ENCODE measurements at places on chromosomes 2 and 18.

GRCh38 chr2:220090050-220090449 is 462.6 kb downstream of the SLC4A3 start:
- no peak for DNase-seq

DNA sequence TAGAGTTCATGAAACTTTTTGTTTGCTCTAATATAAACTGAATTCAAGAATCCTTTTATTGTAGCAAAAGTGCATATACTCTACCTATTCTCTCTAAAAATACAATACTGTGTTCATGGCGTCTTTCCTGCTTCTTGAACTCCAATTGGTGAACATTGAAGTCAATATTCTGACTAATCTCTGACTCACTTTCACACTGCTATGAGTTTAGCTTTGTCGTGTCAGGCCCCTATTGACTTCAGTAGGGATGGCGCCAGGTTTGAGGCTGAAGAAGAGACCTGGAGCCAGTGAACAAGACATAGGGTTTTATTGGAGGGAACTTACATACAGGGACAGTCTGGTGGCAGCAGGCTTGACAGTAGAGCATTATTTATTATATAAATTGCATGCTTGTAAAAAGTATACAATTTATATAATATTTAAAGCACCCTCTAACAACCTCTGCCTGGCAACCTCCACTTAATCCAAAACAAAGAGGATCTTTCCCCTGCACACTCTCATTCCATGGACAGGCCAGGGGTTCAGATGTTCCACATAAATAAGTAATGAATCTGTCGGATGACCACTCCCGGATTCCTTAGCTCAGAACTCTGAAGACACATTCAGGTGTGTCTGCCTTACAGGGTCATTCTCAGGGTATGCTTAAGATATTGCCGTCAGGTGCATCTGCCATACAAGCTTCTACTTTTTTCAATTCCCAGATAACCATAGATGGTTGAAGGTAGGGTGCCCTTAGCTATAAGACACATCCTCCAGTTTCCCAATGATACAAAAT is 141.0 kb downstream of the CERS6 start:
- no peak for DNase-seq

DNA sequence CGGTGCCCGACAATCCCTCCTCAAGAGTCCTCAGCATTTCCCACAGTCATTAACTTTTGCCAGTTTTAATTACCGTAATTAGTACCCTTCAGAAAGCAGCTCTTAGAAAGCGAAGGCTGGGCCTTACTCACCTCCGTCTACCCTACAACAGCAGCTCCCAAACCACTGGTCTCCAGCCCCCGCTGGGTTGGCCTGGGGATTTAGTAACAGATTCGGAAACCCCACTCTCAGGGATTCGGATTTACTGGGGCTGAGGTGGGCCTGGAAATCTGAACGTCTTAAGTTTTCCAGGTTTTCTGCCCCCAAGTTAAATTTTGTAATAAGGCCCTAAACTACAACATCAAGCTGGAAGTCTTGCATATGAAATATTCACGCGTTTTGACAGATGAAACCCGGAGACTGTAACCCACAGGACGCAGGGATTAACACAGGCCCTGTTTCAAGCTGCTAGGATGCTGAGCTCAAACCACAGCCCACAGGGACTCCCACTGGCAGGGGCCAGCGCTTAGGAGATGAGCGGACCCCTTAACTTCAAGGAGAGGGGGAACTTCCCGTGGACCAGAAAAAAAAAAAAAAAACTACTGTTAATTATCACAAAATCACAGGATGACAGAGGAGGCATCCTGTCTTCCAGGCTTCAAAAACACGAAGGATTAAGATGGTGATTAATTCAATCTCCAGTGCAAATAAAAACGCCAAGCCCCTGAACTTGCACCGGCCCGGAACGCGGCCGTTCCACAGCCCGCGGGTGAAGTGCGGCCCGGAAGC is 985 bp downstream of the ILKAP start:
- no peak for DNase-seq

GRCh38 chr2:212484563-212485080 is 54.0 kb downstream of the ERBB4 start:
- DNase-seq = no peak

GRCh38 chr2:157318884-157319283 is 6.7 kb downstream of the ERMN start:
- DNase-seq = no peak

DNA sequence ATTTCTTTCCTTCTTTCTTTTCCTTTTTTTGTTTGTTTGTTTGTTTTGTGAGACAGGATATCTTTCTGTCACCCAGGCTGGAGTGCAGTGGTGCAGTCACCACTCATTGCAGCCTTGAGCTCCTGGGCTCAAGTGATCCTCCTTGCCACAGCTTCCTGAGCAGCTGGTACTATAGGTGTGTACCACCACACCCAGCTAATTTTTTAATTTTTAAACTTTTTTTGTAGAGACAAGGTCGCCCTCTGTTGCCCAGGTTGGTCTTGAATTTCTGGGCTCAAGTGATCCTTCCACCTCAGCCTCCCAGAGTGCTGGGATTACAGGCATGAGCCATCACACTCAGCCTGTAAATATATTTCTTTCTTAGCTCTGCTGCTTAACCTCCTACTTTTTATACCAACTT is 83.4 kb upstream of the CYP20A1 start:
- no peak for DNase-seq

GRCh38 chr18:46250084-46250811 is 146.1 kb downstream of the HAUS1 start:
- DNase-seq = peak; percentile 66

DNA sequence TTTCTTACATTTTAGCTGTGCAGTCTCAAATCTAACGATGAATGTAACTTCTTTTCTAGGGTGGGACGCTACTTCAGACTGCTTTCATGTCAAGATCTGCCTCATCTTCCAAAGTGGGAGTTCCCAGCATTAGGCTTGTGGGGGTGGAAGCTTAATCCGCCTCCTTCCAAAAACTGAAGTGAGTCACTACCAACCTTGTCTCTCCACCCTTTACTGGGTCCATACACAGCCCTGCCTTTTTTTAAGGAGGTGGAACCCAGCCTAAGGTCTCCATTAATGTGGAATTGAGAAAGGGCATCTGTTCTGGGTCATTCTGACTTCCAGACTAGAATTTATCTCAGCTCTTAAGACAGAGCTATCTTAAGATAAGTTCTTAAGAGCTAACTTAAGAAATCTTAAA is 42.0 kb upstream of the NFE2L2 start:
- no peak for DNase-seq

- no peak for DNase-seq
These were observed 84.6 kb downstream of the RAB31 start for GRCh38 chr18:9792565-9793245.

DNA sequence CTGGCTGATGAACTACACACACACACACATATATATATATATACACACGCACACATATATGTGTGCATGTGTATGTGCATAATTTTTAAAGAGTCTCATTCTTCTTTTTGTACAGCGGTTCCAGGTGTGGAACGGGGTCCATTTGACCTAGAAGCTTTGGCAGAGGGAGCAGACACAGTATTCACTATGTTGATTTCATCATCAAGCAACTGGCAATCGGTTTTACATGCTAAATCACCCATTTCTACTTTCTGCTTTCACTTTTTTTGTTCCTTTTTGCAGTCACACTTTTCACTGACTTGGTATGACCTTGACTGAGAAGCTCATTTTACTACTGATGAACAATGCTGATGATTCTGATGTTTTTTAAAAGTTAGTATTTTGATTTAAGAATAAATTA is 63.0 kb upstream of the PGAP1 start:
- DNase-seq = no peak

DNA sequence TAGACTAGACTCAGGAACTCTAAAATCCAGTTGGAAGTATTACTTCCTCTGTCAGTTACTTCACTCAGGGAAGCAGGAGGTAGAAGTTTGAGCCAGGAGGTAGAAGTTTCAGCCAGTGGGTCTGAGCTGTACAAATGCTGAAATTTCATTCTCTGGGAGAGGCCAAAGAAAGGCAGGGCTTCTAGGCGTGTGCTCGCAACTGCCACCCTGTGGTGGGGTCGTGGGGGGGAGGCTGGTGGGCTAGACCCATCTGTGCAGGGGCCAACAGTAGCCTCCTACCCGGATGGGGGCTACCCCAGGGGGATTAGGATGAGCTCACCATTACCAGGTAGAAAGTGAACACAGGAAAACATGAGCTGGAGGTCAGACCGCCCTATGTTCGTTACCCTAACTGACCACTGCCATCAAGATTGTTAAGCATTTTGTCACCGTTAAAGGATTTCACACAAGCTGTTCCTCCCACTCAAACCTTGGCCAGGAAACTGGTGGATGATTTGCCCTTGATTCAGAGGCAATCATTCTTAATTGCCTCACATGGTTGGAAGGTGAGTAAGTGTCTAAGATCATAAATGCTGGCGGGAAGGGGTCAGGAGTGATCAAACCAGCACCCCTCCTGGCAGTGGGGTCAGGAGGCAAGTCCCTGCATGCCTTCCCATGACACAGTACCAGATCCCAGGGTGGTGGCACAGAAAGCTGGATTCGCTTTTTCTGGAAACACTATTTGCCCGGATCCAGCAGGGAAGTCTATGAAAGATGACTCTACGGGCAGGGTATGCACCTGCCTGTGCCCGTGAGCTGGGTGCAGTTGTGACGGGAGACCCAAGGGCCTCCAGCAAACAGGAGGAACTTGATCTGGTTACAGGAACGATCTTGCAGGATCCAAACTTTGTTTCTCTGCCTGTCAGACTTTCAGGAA is 5.2 kb upstream of the FHL2 start:
- no peak for DNase-seq

GRCh38 chr18:66764230-66764629 is 160.3 kb upstream of the CDH19 start:
- DNase-seq = no peak

- no peak for DNase-seq
These were observed 317.0 kb upstream of the MYT1L start for GRCh38 chr2:2648094-2648493.

DNA sequence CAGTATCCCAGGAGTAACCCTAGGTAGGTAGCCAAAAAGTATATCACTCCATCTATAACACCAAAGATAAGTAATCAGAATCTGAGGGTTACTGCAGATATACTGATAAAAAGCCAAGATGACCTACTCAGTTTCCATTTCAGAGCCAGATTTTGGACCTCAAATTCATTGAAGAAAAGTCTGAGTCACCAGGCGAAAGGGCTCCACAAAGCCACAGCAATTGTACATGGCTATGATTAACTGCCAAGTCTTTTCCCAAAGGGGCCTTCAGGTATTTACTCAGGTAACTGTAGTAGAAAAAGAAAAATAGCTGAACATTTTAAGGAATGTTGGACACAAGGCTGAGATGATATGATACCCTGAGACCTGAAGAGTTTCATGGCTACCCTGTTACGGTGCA is 75.6 kb upstream of the KCNH7 start:
- no peak for DNase-seq

DNA sequence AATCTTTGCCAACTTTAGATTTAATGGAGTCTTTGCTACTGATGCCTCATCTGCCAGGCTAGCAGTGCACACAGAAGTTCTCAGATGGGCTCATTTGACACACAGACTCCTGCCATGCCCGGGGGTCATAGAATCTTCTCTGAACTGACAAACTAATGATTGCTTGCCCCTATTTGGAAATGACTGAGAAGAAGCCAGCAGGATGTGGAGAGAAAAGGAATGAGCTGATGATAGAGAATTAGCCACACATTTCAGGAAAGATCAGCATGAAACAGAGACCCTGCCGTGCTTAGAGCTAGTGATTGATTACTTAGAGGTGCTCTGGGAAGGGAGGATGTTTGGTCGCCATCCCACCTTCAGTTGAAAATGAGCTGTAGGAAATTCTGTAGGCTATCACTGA is 178.5 kb downstream of the TPGS2 start:
- DNase-seq = no peak

GRCh38 chr2:3282056-3282998 is 95.3 kb downstream of the EIPR1 start:
- no peak for DNase-seq

DNA sequence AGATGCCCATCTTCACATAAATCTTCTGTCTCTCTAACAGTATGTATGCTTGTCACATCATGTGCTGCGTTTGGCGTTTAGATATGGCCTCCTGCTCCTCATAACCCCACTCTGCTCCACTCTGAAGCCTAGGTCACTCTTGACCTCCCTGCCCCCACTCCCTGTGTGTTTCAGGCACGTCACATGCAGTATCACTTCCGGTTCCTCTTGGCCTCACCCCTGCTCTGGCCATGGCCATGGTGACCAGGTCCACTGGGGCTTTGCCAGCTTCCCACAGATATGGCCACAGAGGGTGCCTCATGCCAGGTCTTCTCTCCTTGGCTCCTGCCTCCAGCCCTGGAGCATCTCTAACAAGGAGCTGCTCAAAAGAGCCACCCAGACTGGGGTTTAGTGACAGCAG is 160.0 kb downstream of the RNF152 start:
- DNase-seq = no peak

DNA sequence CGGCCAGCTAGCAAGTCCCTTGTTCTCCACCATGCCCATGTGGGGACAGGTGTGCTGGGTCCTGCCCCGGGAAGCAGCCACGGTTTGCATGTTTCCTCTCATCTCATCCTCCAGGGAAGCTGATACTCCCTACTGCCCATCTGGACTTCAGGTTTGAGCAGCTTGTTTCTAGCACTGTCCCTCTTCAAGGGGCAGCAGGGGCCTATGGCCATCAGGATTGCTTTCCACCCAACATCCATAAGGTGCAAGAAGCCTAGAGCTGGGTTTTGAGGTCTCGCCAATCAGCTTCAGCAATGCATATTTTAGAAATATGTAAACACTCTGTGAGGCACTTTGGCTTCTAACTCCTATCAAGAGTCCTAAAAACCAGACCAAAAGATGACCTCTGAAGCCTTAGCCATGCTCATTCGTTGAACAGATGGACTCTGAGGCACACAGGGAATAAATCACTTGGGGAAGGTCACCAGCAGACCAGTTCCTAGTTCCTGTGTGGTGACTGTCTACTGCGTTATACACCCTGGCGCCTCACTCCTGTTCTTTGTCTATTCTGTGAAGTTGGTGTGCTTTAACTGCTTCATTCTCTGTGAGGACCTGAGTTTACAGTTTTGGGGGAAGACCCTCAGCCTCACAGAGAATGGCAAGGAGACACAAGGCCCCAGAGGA is 192.6 kb upstream of the TWIST2 start:
- no peak for DNase-seq

DNA sequence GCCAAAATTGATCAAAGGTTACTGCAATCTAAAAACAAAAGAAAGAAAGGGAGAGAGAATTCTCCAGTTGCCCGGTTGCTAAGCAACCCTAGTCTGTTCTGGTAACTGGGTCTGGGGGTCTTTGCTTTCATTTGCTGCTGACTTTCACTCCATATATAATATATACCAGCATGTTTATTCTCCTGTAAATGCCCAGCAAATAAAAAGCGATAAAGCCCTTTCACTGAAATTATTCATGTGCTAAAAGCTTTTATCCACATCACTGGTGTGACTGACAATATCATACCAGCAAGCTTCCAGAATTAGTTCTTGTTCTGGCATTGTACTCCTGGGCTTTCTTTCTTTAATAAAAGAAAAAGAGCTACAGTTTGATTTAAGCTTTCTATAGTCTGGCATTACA is 75.5 kb upstream of the ST8SIA3 start:
- DNase-seq = no peak
